ENCODE measurements at places on chromosomes 1 and 21.
A peak's percentile ranks its signal among the peaks of the same experiment; 100 is the strongest.

DNA sequence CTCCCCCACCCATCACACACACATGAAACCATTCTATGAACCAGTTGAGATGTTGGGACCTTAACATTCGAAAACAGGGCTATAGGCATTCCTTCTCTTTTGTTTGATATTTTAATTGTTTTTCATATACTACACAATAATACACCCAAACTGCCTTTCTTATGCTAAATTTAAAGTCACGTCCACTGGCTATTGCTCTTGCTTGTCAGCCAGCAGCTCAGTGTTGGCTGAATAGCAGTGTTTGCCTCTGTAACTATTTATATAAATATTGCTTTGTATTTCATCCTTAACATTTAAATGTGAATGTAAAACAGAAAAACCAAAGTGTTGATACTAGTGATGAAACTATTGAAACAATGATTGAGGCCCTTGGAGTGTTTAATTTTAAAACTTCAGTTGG lies 234.4 kb upstream of the KCNK2 start:
- no peak for DNase-seq

DNA sequence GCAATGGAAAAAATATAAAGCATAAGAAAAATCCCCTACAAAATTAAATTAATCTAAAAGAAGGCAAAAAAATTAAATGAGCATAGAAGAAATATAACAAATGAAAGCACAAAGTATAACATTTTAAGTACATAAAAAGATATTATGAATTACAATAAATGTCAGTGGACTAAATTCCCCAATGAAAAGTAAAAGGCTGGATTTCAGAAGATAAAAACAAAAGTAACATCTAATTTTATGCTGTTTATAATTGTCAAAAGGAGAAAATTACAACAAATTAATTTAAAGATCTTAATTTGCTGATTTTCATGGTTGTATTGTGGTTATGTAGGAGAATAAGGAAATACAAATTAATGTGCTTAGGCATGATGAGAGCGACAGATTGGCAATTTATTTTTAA lies 92.8 kb downstream of the NGF start:
- no peak for DNase-seq

- no peak for DNase-seq
These were observed 10.9 kb upstream of the PLA2G2E start for GRCh38 chr1:19934336-19934735.

- DNase-seq, result peak; percentile 93
These were observed 12.3 kb downstream of the CLCNKB start for GRCh38 chr1:16055613-16056520.

Data from spleen (tissue), 13 donors.